ENCODE measurements at places on chromosomes 16 and 17.

DNA sequence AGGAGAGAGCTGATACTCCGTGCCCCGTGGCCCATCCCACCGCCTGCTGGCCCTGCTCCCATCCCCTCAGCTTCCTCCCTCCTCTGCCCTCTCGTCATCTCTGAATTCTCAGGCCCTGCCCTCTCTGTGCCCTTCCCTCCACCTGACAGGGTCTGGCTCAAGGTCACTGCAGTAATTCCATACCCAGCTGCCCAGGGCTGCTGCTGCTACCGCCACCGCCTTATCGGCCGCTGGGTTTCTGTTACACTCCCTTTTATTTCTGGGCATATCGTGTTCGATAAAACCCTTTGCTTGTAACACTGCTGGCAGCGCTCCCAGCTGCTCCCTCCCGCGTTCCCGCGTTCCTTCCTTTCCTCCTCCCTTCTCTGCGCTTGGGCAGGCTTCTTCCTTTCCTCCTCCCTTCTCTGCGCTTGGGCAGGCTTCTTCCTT is 1.2 kb downstream of the EPN3 start:
- DNase-seq: no peak

DNA sequence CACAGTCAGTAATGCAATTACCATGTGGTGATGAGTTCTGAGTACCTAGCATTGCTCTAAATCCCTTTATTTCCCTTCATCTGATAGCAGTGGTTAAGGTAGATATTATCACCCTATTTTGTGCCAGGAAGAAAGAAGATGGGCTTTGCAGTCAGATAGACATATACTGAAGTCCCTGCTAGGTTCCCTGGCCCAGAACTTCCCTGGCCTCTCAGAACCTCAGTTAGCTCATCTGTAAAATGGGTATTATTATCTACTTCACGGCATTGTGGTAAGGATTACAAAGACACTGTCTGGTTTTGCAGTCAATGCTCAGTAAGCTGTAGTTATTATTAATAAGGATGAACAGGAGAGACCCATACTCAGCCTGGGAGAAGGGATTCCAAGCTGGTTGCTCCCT is 4.6 kb upstream of the CRYBA1 start:
- no peak for DNase-seq

- no peak for DNase-seq
These were observed 306.8 kb upstream of the CCL2 start for GRCh38 chr17:33948309-33948708.

- DNase-seq: no peak
These were observed 79.8 kb downstream of the NT5M start for GRCh38 chr17:17382971-17383370.

DNA sequence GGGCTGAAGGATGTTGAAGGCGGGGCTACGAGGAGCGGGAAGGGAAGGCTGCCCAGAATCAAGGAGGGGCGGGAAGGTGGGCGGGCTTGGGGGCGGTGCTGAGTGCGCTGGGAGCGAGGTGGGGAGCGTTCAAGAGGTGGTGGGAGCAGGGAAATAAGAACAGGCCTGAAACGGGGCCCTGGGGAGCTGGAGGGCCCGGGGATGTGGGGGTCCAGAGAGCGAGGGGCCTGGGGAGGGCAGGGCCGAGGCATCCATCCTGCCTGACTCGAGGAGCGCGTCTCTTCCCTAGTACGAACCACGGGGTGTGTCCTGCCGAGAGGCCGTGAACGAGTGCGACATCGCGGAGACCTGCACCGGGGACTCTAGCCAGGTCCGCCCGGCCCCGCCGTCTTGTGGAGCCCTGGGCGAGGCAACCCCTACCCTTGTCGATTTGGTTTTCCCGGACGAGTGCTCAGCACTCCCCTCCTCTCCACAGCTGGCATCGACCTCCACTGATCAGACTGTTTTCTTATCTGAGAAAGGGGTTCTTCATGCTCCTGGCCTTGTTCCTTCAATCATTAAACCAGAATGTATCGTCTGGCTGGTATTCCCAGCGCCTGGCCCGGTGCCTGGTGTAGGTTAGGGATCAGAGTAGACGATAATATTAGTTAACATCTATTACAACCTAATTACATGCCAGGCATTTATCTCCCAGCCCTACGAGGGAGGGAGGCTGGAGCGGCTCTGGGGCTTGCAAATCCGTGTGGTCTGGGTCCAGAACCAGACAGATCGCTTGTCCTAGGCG is 17.2 kb downstream of the ADAM11 start:
- DNase-seq: no peak

GRCh38 chr17:2844416-2844815 is 48.2 kb downstream of the RAP1GAP2 start:
- no peak for DNase-seq

GRCh38 chr16:84794186-84794585 is 25.6 kb upstream of the CRISPLD2 start:
- no peak for DNase-seq

All from T follicular helper cell (primary cell).